ENCODE measurements at places on chromosomes 6 and 20.

DNA sequence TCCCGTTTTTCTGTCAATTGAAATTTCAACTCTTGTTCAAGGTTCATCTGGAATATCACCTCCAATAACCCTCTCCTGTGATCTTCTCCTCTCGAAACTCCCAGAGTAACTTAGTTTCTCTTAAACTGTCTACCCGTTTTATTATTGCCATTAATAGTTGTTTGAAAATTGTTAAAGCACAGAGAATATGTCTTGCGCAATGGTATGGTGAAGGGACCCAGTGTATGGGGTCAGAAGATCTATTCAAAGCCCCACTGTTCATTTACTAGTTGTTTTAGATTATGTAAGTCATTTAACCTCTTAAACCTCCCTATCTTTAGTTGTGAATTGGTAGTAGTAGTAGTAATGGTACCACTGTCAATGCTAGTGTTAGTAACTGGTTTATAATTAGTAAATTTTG lies 6.2 kb upstream of the TAB2 start:
- no peak for DNase-seq

GRCh38 chr20:21393166-21393565 lies 4.2 kb downstream of the NKX2-4 start:
- DNase-seq: no peak

DNA sequence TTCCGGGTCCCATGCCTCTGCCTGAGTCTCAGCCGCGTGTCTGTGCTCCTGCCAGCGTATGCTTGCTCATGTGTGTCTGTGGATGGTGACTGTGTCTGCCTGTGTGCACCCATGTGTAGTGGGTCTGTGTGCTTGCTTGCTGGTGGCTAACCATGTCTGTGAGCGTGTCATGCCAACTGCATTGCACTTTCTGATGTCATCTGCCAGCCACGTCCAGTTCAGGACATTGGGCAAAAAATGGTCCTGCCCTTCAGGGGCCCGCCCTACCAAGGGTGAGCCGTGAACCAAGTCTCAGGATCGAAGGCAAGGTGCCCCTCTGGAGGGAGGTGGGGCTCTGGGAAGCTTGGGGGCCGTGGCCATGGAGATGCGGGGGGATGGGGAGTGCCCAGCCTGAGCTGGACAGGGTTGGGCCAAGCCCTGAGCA lies 9.4 kb upstream of the ZBTB46 start:
- DNase-seq: no peak

DNA sequence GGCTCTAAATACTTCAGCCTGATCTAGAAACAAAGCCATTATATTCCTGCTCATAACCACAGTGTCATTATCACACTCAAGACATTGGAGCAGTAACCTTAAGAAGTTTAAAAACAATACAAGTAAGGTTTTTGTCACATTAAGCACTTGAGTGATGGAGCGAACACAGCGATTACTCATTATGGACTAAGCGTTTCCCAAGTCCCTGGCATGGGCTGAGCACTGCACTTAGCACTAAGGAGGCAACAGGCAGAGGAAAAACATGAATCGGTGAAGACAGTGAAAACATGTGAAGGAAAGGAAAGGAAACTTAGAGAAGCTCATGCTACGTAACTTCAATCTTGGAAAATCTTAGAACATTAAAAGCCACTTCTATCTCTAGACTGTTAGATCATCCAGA lies 108.7 kb downstream of the SLC24A3 start:
- no peak for DNase-seq

DNA sequence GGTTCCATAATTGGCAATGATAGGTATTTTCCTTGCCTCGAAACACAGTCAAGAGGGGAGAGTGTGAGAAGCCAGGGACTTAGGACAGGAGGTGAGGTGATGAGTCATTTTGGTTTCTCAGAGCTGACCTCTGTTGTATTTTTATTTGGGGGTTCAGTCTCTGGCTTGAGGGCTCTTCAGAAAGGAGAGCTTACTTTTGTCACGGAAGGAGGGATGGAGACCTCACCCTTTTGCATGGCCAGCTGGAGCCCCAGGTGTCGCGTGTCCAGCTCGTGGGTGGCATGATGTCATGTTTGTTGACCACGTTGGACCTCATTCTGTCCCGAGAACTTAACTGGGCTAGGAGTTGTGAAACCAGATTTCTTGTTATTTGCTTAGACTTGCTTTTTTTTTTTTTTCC lies 293.9 kb downstream of the QKI start:
- no peak for DNase-seq

GRCh38 chr6:156191895-156192294 lies 585.3 kb upstream of the ARID1B start:
- no peak for DNase-seq

GRCh38 chr20:10370091-10370887 lies 63.7 kb downstream of the MKKS start:
- DNase-seq: no peak

DNA sequence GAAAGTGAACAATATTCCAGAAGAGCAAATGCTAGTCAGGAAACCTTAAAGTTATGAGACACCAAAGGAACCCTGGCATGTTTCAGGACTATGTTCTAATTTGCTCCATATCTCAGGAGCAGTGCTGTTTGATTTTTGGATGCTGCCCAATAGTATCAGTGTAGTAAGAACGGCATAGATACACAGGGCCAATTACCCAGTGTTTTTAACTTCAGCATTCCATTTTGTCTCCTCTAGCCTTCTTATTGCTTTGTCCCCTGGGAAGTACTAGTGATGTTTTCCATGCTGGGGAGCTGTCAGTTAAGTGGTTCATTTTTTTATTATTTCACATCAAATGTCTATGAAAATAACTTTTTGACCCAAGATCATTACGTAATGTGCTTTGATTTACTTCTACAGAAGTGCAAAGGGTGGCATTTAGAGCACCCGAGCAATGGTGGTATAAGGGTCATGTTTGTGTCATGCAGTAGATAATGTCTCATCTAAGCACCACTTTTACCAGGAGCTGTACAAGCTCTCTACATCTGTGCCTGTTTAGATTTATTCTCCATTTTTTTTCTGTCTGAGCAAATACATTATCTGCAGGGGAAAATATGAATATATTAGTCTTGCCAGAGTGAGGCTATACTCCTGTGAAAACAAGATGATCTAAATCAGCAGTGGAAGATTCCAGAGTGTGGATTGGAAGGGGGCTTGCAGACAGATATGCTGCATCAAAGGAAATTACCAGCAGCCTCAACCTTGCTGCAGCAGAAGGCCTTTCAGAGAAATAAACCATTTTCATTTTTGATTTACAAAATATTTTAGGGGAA lies 198.8 kb upstream of the OPRM1 start:
- DNase-seq: no peak

GRCh38 chr6:75747152-75747992 lies 1.7 kb upstream of the MYO6 start:
- no peak for DNase-seq

GRCh38 chr6:135044639-135045038 lies 10.0 kb downstream of the HBS1L start:
- no peak for DNase-seq

GRCh38 chr6:83853178-83854000 lies at the start of gene RIPPLY2:
RIPPLY2 (plus strand) TSS chr6:83853360; CDS start chr6:83853417, 57 bp downstream.
- no peak for DNase-seq

GRCh38 chr6:44309092-44309491 lies 4.1 kb downstream of the AARS2 start:
- DNase-seq: no peak

- DNase-seq: no peak
Observed at GRCh38 chr20:13934992-13935894, 55.2 kb downstream of the SEL1L2 start.

- no peak for DNase-seq
Observed at GRCh38 chr20:62662422-62662821, 20.1 kb downstream of the SLCO4A1 start.

DNA sequence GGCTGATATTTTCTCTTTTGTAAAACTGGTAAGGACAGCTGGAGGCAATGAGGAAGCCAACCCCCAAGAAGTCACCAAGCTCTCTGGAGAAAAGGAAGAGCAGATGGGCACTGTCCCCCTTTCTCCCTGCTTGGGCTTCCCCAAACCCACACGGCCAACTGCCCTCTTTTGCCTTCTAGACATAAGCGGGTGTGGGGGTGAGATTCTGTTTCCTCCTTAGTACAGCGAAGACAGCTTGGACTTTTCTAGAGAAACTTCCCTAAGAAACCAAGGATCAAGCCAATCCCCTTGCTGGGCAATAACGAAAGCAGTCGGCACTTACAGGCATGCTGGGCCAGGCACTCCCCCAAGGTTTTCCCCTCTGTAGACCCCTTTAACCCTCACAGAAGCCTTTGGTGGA lies 110.3 kb downstream of the CDC5L start:
- DNase-seq: no peak

DNA sequence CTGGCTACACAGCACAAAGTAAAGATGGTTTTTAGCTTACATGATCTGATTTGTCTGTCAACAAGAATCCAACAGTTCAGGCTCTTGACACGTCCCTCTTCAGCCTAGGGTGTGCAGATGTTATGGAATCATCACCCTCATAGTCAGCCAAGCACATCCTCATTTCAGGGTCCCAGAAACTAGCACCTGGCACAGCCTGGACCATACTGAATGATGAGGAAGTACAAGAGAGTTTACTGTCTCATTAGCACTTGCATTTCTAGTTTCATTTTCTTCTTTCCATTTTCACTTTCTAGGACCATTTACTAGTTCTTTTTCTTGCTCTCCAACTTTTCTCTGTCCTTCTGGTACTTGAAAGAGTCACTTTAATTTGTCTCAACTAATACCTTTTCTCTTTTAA lies 6.5 kb downstream of the RIPOR2 start:
- no peak for DNase-seq

GRCh38 chr20:15201602-15202001 lies 864.2 kb upstream of the FLRT3 start:
- no peak for DNase-seq

GRCh38 chr20:53623454-53624211 lies 30.0 kb upstream of the ZNF217 start:
- no peak for DNase-seq

- DNase-seq: no peak
Observed at GRCh38 chr6:170085475-170086401, 205.1 kb downstream of the DLL1 start.

DNA sequence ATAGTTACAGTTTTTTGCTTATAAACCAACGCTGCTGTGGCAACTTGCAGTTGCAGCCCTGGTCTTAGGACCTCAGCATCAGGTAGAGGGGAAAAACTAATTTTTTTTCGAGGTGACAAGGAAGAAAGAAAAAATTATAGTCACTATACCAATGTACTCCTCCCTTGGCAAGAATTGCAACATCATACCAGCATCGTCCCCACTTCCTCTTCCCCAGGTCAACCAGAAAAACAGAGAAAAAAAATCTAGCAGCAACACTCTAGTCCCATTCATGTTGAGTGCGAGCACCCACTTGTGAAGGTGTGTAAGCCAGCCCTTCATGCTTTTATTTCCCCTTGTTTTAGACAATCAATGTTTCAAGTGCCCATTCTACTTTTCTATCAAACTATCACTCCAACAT lies 13.1 kb upstream of the DCBLD1 start:
- DNase-seq: no peak

- DNase-seq: no peak
Observed at GRCh38 chr6:73325656-73326055, 28.4 kb downstream of the DPPA5 start.

DNA sequence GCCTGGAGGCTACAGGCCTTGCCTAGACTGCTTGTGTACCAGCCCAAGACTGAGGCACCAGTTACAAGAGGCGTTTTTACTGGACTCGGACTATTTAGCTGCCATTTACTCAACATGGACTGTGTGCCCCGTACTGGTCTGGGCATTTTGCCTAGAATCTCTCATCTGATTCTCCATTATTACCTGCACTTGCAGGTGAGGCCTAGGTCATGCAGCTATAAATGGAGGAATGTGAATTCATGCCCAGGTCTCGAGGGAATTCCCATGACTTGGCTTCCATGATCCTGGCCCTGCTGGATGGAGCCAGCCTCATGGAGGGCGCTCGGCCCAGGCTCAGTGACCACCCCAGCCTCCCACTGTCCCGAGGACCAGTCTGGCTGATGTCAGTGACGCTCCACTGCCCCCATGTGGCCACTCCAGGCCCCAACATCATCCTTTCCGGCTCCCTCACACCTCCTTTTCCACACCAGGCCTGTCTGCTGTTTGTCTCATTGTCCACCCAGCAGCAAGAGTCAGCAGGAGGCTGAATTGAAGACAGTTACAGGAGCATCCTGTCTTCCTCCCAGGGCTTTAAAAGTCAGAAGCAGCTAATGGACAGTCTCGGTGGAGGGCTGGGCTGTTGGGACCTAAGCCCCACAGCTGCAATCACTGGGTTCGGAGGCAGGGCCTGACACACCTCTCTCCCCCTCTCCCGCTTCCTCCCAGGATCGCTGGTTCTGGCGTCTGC lies 8.7 kb downstream of the MMP24OS start:
- DNase-seq: no peak

- no peak for DNase-seq
Observed at GRCh38 chr20:54980103-54980960, 504.9 kb downstream of the DOK5 start.

- DNase-seq: no peak
Observed at GRCh38 chr6:15763837-15764236, 101.0 kb upstream of the DTNBP1 start.

GRCh38 chr6:65295812-65296211 lies 411.2 kb downstream of the EYS start:
- DNase-seq: no peak

DNA sequence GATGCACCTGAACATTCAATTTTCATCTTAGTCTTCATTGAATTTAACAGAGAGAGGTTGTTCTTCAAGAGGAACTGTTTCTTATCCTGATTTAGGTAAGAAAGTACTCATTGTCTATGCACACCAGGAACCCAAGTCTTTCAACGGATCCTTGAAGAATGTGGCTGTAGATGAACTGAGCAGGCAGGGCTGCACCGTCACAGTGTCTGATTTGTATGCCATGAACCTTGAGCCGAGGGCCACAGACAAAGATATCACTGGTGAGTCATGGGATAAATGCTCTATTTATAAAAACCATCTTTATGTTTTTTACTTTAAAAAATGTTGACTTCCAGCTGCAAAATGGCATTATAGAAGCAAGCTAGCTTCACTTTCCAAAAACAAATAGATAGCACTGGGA lies 10.2 kb downstream of the NQO2 start:
- DNase-seq: no peak

DNA sequence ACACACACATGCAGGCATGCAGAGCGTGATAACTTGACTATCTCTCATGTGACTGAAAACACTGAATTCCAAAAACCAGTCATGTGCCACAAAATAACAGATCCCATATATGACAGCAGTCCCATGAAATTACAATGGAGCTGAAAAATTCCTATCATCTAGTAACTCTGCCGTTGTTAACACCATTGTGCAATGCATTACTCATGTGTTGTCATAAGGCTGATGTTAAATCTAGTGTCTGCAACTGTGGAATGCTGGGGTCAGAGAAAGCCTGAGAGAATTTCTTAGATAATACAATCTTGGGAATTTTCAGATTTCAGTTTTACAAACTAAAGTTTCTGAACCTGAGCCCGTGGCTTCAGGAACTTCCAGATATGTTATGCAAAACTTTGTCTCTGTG lies 70.2 kb downstream of the LYRM4 start:
- DNase-seq: no peak

- no peak for DNase-seq
Observed at GRCh38 chr6:149856256-149856994, 7.7 kb downstream of the LRP11 start.

GRCh38 chr6:40148882-40149573 lies 214.8 kb upstream of the MOCS1 start:
- DNase-seq: no peak

All from stimulated activated CD4-positive, alpha-beta T cell treated with anti-CD3 and anti-CD28 coated beads, Interleukin-12 subunit alpha, Interleukin-12 subunit beta, amount 100 ng/mL, for 24 hours (primary cell).